ENCODE measurements at places on chromosomes 16 and 17.

DNA sequence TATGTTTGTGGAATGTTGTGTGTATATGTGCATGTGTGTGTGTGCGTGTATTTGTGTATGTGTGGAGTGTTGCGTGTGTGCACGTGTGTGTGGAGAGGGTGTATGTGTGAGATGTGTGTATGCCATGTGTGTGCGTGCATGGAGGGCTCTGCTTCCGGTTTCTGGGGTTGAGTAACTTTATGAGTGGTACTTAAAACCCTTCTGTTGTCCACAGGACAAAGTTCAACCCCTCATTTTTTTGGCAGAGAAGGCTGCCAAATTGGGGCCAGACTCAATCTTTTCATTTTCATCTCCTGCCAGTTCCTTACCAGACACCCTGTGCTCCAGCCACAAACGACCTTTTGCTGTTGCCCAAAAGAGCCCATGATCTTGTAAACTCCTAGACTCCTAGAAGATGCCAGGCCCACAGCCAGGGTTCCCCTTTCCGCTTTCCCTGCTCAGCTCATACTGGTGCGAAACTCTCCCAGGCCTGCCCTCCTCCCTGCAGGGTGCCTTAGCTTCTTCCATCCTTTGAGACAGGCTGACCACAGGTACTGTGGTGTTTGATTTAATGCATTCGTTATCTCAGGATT is 100.2 kb downstream of the CMIP start:
- no peak for DNase-seq

- no peak for DNase-seq
Observed at GRCh38 chr16:59941594-59941993, 1207.5 kb upstream of the GOT2 start.

GRCh38 chr17:39926135-39926587 is 1.2 kb downstream of the ORMDL3 start:
- no peak for DNase-seq

- DNase-seq, result no peak
Observed at GRCh38 chr17:2963332-2964027, 99.9 kb downstream of the OR1D5 start.

- DNase-seq, result no peak
Observed at GRCh38 chr17:3683054-3683511, 12.9 kb downstream of the P2RX5 start.

GRCh38 chr16:53043986-53044601 is 8.6 kb downstream of the CHD9NB start:
- no peak for DNase-seq

DNA sequence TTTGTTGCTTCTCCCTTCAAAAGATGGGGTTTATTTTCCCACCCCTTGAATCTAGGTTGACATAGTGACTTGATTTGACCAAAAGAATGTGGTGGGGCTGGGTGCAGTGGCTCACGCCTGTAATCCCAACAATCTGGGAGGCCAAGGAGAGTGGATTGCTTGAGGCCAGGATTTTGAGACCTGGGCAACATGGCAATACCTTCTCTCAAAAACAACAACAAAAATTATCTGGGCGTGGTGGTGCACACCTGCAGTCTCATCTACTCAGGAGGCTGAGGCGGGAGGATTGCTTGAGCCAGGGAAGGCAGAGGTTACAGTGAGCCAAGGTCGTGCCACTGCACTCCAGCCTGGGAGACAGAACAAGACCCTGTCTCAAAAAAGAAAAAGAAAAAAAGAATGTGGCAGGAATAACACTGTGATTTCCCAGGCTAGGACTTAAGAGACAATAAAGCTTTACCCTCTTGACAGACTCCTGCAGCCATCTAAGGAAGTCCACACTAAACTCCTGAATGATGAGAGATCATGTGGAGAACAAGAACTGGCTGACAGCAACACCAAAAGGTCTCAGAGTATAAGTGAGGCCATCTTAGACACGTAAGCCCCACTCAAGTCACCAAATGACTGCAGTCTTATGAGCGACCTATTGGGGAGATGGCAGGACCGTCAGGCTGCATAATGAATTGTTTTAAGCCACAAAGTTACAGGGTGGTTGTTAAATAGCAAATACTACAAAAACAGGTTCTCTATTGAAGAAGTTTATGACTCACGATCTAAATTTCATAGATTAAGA is 37.0 kb downstream of the FBXL20 start:
- no peak for DNase-seq

- DNase-seq, result no peak
Observed at GRCh38 chr16:67539691-67540635, 11.3 kb downstream of the RIPOR1 start.

DNA sequence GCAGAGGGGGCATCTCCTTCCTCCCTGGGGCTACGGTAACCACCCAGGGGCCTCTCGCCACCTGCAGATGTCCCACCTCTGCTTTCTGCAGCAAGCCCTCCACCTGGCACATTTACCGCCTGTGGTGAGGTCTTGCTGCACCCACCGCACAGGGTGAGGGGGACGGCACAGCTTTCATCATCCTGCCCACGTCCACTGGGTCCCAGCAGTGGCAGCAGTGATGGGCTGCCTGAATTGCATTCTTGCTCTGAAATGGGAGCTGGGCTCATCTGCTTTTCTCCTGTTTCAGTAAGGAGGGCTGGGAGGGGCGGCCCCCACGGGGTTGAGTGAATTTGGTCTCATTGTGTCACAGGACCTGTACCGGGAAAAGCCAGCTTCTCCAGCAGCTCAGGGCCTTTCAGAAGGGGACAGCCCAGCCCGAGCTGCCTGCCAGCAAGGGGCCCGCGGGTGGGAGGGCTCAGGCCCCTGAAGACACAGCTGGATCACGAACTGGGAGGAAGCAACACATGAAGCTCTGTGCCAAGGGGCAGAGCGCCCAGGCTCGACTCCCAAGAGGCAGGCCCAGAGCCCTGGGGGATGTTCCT is 12.7 kb downstream of the DNAAF8 start:
- DNase-seq, result no peak

- DNase-seq, result no peak
Observed at GRCh38 chr17:68155692-68156091, 92.2 kb upstream of the AMZ2 start.

GRCh38 chr17:46097497-46097896 is 95.7 kb downstream of the KANSL1 start:
- no peak for DNase-seq

- no peak for DNase-seq
Observed at GRCh38 chr16:50298075-50298460, 31.7 kb downstream of the ADCY7 start.

DNA sequence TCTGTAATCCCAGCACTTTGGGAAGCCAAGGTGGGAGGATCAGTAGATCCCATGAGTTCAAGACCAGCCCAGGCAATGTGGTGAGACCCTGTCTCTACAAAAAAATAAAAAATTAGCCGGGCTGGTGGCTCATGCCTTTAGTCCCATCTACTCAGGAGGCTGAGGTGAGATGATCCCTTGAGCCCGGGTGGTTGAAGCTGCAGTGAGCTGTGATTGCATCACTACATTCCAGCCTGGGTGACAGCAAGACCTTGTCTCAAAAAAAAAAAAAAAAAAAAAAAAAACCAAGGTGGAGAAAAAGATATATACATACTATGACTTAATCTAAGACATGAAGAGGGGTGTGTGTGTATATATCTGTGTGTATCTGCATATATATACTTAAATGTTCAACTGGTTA is 26.7 kb downstream of the BBS2 start:
- no peak for DNase-seq

- DNase-seq, result no peak
Observed at GRCh38 chr17:20087538-20088250, 78.5 kb downstream of the SPECC1 start.

- DNase-seq, result no peak
Observed at GRCh38 chr17:70296456-70296855, 127.1 kb downstream of the KCNJ2 start.

GRCh38 chr17:67500261-67500660 is 123.2 kb downstream of the PITPNC1 start:
- no peak for DNase-seq

DNA sequence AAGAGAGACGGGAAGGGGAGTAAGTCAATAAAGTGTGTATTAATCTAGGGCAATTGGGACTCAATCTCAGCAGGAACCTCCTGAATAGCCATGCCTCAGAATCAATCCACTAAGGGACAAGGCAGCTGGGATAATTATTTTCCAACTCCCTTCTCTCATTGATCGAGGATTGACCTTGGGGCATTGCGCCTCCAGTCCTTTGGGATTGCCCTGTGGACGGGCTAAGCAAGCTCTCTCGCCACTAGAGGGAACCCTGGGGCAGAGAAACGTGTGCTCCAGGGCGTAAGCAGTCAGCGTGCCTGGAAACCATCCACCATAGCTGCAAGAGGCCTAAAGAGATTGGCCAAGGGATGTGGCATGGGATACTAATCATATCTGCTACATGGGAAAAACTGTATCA is 53.9 kb upstream of the ERCC4 start:
- no peak for DNase-seq

DNA sequence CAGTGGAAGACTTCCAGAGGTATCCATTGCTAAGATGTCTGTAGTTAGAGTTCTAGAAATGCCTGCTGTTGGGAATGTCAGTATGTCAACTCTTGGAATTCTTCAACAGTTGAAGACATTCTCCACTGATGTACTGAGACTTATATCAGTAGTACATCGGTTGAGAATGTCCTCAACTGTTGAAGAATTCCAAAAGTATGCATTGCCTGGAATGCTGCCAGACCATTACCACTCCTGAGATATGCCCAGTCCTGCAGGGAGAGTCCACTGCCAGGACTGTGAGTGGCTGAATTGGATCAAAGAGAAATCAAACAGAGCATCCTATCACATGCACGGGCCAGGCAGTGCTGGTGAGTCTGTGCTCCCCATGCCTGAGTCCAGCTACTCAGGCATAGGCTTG is 42.0 kb downstream of the IL21R start:
- no peak for DNase-seq

GRCh38 chr17:82215095-82215971 is 2.7 kb upstream of the CCDC57 start:
- DNase-seq, result no peak

GRCh38 chr16:31508706-31509195 is 560 bp upstream of the RUSF1 start:
- DNase-seq, result no peak

DNA sequence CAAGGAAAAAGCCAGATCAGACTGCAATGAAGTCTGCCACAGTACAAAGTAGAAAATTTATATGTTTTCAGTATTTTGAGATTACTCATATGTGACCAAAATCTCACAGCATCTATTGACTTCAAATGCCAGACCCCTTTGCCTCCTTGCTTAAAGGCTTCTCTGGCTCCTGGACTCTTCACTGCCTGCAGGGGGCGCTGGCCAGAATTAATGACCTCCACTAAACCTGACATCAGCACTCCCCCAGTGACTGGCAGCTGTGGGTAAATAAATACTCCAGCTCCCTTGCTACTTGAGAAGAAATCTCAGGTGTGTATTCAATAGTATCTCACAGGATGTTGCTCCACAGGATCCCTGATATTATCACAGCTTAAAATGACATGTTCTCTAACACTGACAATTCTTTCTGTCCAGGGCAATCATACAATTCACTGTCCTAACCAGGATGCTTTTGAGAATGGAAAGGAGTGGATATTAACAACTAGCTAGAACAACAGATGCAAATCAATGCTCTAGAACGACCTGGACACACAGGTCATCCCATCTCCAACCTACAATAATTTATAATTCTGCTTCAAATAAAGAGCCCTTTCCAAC is 4.0 kb downstream of the BECN1 start:
- DNase-seq, result no peak

- no peak for DNase-seq
Observed at GRCh38 chr16:11240636-11241473, 15.1 kb downstream of the SOCS1 start.

DNA sequence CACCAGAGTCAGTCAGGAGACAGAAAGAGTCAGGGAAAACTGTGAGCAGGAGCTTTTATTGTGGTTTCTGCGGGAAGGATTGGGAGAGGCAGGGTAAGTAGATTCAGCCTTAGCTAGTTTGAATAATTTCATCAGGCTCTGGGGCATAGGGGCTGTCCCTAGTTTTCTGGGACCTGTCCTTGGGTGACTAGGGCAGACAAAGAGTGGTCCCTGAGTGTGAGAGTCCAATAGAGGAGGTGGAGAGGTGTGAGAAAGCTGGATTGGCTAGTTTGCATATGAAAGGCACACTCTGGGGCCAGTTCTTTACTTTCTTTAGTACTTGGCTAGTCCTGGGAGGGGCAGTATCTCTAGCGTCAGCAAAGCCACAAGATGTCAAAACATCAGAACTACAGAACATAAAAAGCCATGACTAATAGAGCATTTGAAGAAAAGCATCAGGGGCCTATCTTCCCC is 255.6 kb downstream of the HS3ST3A1 start:
- DNase-seq, result no peak

Measured in cerebellar nuclear complex (tissue), 1 donor.